ENCODE measurements at places on chromosomes 5 and 9.

DNA sequence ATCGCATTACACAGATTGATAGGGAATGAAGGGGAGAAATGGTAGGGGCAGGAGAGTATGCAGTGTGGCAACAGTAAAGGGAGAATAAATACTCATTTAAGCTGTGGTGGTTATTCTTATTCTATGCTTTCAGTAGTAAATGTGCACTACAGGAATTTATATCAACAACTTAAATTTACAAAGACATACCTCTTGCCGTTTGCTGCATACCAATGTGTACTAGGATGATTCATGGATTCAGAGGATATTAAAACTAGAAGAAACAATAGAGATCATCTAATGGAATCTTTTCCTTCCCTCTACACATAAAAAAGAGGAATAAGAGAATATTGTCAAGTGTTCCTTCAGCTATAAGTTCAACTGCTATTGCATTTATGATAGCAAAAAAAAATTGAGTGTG is 103.3 kb upstream of the RASA1 start:
- DNase-seq: no peak

- DNase-seq: no peak
Measured at GRCh38 chr5:168370831-168371230, 79.4 kb downstream of the WWC1 start.

- DNase-seq: no peak
Measured at GRCh38 chr5:170573114-170573513, 69.3 kb downstream of the KCNIP1 start.

- DNase-seq: no peak
Measured at GRCh38 chr5:135894276-135894675, 1.4 kb downstream of the IL9 start.

DNA sequence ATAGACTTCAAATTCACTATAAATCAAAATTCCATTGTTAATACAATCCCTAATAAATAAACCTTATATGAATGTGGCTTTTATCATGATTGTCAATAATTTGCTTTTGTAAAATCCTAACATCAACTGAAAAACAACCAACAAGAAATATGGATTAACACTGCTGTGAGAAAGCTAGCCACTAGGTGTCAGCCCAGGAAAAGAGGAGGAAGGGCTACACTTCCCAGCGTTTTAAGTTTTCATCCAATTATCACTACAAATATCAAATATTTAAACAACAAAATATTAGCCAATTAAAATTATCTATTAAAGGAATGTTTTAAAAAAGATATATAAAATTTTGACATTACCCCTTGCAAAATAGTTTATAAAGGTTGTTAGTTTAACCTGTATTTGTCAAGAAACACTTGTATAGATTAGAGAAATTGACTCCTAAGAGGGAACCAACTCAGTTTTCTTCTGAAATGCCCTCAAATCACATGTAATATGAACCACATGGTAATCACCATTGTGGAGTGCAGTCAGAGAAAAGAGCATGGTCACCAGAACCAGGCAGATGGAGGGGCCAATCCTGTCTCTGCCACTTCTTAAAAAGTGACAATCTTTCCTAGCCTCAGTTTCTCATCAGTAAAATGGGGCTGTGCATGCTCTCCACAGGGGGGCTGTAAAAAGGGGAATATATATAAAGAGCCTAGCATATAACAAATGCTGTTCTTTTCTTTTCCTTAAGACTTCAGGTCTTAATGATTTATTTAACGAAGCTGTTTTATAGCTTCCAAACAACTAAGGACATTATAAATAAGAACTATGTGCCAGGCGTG is 188.2 kb downstream of the CRB2 start:
- no peak for DNase-seq

DNA sequence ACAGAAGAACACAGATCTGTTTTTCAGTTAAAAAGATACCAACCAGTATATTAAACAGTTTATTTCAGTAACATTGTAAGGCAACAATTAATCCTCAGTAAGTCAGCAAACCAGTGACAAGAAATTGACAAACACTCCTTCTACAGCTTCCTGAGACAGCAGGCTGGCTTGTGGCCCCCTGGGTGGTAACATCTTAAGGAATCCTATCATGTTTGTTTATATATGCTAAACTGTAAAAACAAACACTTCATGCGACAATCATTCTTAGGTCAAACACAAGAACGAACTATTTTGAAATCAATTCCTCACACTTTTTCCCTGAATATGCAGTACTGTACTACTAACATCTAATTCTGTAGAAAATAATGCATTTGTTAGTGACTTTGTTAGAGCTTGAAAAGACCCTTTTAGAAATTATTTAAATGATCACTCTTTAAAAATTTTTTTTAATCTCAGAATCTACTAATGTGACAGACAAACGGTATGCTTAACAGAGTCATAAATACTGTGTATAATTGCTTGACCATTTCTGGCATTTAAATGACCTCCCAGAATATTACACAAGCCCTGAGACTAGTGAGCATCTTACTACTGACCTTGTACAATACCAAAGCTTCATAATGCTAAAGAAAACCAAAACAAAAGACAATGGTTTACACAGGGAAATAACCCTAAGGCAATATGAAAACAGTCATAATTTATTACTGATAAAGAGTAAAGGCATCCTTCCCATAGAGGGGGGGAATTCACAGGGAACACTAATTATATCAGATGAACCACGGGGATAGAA is 48.2 kb downstream of the ERMP1 start:
- no peak for DNase-seq

Data from NCI-H2107 (cell line).